NB4 (cell line): ENCODE measurements at places on chromosomes 1 and 21.

DNA sequence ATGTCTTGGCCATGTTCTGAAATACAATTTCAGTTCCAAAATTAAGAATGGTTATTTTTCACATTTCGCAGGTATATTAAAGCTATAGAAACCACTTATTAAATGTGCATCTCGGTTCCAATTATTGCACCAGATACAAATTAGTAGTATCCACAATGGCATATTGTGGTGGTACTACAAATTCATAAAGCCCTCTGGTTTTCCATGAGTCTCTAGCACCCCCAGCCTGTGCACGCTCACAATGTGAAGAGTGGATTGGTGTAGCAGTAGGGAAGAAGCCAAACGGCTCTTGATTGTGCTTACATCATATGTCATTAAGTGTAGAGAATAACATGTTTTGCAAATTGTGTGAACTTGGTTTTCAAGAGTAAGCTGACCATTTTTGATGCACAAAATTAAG, 1.9 kb upstream of the BRINP3 start:
- DNase-seq = no peak

DNA sequence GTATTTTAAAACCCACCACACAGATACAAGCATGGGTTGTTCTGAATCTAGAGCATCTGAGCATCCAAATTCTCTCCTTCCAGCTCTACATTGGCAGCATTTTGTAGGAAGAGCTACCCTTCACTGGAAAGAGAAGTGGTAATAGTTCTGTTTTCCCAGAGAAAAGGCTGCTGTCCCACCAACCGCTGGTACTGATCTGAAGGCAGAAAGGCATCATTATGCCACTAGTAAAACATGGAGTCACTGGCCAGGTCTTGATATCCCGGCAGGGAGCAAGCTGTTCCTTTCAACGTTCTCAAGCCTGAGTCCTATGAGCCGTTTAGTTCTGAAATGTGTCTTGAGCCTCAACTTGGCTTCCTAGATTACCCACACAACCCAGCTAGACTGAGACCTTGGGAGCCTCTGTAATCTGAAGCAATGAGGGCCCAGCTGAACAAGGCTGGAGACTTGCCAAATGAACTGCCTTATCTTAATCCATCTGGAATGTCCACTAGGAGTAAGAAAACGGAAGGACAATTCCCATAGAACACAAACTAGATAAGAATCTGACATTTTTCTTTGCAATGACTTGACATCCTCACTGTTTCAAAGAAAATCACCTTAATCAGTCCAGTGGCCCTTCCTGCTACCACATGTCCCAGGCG, 116.8 kb downstream of the KCNH1 start:
- DNase-seq = no peak

DNA sequence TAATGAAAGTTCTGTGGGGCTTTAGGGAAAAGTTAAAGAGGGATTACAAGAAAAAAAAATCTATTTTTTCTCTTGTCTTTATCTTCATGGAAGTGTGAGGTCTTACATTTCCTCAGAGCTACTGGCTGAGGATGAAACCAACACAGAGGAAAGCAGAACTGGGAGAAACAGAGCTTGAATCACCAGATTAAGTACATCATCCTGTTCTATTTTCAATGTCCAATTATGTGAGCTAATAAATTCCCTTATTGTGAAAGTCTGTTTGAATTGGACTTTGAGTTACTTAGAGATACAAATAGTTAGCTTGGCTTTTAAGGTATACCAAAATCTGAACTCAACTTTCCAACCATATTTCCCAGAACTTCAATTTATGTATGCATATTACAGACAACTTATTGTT, 69.2 kb downstream of the LPGAT1 start:
- no peak for DNase-seq

DNA sequence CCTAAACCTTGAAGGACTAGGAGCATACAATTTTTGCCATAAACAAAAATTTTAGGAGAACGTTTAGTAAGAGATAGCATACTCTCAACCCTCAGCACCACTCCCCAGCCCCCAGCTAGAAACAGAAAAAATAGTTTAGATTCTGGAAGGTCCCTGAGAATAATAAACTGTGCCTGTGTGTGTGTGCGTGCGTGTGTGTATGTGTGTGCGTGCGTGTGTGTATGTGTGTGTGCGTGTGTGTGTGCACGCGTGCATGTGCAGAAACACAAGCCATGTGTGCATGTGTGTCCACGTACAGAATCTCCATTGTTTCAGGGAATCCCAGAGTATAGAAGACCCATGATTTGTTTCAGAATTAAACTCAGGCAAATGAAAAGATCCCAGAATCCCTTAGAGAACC, 62.6 kb downstream of the CASQ2 start:
- DNase-seq = no peak

- DNase-seq = peak; percentile 78
Observed at GRCh38 chr1:151443846-151444782, 15.2 kb downstream of the POGZ start.

- peak; percentile 34 for DNase-seq
Observed at GRCh38 chr1:183002797-183003196, 20.4 kb upstream of the LAMC1 start.

DNA sequence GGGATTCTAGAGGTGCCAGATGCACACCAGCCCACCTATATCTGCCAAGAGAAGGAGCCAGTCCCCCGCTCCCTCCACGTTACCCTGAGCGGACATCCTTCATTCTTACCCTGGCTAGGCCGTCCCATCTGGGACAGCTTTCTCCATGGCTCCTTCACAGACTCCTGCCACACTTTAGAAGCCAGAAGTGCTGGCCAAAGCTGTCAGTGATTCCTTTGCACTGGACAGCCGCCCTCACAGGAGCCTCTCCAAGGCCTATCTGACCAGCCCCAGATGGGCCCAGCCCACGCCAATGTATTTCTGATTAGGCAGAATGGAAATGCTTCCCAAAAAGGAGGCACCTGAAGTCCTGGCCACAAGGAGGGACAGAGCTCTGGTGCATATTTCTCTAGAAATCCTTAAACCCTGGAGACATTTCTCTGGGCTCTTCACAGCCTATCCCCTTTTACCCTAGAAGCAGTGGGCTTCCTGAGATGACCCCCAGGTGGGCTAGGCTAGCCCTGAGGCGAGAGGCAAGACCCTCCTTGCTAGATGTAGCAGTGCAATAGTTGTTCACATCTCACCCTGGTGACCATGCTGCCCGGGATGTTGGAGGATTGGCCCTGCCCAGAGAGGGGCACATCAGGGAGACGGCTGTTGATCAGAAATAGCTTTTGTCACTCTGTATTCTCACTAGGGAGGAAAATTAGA, 44.1 kb downstream of the RASSF5 start:
- DNase-seq = no peak

DNA sequence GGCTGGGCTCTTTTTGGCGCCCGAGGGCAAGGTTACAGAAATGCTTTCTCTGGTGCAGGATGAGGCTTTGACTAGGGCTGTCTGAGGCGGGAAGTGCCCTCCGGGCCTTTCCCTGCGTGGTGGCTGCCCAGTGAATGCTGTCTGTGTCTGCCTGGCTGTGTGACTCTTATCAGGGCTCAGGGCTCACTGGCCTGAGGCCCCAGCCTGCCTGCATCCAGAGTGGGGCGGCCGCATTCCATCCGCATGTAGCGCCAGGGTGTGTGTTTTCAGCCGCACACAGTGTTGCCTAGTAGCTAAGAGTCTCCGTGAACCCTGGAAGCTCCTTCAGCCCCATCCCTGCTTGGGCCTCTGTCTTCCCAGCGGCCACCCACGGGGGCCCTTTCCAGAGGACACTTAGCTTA, 59.1 kb downstream of the FAAP20 start:
- no peak for DNase-seq

DNA sequence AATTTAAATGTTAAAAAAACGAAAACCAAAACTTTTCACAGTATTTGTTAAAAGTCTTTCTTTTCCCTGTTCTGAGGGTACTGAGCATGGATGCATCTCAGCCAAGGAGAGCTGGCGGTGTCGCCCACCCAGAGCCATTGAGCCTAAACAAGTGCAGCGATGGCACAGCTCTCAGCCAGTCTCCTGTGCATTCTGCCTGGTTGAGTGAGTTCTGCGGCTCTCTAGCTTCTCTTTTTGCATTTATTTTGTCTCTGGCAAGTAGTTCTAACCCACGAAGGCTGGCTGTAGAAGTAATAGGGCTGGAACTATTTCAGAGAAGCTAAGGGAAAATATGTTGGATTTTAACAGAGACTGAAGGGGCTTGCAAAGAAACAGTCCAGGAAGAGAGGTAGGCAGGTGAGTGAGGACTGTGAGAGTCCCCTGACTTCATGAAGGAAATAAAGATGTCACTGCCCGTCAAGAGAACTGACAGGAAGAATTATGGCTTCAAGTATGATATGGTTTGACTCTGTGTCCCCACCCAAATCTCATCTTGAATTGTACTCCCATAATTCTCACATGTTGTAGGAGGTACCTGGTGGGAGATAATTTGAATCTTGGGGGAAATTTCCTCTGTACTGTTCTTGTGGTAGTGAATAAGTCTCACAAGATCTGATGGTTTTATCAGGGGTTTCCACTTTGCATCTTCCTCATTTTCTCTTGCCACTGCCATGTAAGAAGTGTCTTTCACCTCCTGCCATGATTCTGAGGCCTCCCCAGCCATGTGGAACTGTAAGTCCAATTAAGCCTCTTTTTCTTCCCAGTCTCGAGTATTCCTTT, 35.7 kb upstream of the LIN9 start:
- no peak for DNase-seq

GRCh38 chr1:90721210-90722194, 4.4 kb upstream of the BARHL2 start:
- DNase-seq = peak; percentile 67

DNA sequence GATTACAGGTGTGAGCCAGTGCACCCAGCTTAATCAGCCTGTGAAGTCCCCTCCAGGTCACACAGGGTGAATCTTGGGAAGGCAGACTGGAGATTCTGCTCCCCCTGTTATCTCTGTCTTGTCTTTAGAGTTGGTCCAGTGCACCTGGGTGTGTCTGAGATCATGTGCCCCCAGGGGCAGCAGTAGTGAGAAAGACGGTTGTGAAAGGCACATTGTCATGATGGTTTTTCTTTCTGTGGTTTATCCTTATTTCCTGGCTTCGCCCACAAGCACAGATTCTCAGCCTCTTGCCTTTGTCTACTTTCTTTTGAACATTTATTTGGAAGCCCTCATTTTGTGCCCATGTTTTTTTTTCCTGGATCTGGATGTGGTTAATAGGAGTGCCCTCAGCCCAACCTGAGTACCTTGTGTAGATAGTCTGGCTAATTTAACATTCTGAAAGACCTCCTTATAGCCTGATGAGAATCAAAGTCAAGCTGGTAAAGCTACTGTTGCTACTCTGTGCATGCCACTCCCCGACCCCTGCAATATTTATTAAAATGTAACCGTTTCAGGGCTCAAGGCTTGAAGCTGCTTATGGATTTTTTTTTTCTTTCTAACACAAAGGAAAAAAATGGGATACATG, 23.7 kb downstream of the UCK2 start:
- DNase-seq = peak; percentile 90

- no peak for DNase-seq
Observed at GRCh38 chr1:241979071-241979470, 19.8 kb downstream of the MAP1LC3C start.

GRCh38 chr1:27400082-27400962, 7.9 kb downstream of the GPR3 start:
- DNase-seq = no peak

DNA sequence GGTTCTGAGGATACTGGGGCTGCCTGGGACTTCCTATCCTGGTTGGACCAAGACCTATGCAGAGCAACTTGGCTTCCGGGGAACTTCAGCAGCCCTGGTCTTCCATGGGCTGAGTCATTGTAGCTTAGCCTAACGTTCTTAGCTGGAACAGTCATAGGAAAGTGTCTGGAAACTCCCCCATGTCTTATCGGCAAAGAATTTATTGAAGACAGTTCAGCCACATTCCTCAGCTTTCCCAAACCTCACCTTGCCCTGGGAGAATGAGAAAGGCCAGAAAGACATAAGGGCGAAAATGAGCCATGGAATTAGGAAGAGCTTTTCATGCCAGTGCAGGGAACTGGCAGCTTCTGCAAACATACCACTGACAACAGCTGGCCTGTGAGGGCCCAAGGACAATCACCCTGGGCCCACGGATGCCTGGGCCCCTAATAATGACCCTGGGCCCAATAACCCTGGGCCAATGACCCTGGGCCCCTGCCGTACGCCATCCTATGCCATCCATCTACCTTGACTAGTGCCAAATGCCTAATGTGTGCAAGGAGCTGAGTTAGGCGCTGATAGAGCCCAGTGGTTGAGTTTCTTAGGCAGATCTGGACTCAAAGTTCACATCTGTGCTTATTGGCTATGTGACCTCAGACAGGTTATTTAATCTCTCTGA, 114.4 kb upstream of the GADD45A start:
- DNase-seq = no peak

- peak; percentile 50 for DNase-seq
Observed at GRCh38 chr1:201085902-201086735, 26.1 kb downstream of the CACNA1S start.

DNA sequence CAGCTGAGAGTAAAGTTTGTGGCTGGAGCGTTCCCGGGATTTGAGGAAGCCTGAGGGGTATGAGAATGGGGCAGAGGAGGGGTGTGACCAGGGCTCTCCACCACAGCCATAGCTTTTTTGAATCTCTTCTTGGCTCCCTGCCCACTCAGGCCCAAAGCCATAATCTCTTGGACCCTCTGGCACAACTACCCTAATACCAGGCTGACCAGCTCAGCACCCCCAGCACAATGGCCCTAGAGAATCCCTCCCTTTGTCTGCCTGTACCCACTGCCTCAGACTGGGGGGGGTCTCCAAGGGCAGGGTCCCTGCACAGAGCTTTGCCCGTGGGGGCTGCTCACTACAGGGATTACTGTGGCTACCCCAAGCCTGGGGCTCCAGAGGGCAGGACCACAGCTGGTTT, 7.5 kb downstream of the DENND4B start:
- no peak for DNase-seq

GRCh38 chr1:116152950-116153691, 41.9 kb downstream of the MAB21L3 start:
- no peak for DNase-seq

- no peak for DNase-seq
Observed at GRCh38 chr21:36004441-36004840, 55.9 kb downstream of the SETD4 start.

GRCh38 chr21:42670884-42671283, 17.5 kb downstream of the PDE9A start:
- DNase-seq = peak; percentile 43

DNA sequence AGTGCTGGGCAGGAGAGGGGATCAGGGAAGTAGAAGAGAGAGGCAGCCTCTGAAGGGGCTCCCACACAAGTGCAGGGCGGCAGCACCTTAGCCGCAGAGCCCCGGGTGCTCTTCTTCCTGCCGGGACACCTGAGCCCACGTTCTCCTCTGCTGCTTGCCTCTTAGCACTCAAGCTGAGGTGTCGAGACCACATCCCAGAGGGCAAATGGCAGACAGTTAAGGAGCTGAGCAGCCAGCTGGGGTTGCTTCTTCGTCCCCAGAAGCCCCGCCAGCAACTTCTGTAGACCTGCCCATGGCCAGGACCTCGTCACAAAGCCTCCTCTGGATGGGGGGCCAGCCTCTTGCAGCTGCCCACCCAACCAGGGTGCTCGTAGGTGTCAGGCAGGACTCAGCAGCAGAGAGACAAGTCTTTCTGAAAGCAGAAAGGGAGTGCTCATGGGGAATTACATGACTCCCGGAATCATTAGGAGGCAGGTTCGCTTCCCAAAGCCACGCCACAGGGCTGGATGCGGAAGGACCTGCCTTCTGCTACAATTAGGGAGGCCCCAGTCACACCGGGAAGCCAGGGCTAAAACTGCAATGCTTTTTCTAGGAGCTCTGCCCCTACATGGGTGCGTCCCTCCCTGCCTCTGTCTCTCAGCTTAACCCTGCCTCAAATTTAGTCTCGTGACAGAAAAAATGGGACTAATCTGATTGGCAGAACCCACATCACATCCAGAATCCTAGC, 141.4 kb upstream of the RAB4A start:
- DNase-seq = no peak

- DNase-seq = no peak
Observed at GRCh38 chr1:82759035-82759434, 958.3 kb downstream of the ADGRL2 start.

GRCh38 chr21:42353623-42354022, 2.8 kb upstream of the TFF2 start:
- DNase-seq = no peak
